Stimulated activated CD4-positive, alpha-beta T cell treated with anti-CD3 and anti-CD28 coated beads, Interleukin-12 subunit alpha, Interleukin-12 subunit beta, amount 100 ng/mL, for 24 hours (primary cell): ENCODE measurements at places on chromosomes 7 and 10.

- DNase-seq: no peak
These were observed 249.8 kb downstream of the PTEN start for GRCh38 chr10:88113232-88113631.

DNA sequence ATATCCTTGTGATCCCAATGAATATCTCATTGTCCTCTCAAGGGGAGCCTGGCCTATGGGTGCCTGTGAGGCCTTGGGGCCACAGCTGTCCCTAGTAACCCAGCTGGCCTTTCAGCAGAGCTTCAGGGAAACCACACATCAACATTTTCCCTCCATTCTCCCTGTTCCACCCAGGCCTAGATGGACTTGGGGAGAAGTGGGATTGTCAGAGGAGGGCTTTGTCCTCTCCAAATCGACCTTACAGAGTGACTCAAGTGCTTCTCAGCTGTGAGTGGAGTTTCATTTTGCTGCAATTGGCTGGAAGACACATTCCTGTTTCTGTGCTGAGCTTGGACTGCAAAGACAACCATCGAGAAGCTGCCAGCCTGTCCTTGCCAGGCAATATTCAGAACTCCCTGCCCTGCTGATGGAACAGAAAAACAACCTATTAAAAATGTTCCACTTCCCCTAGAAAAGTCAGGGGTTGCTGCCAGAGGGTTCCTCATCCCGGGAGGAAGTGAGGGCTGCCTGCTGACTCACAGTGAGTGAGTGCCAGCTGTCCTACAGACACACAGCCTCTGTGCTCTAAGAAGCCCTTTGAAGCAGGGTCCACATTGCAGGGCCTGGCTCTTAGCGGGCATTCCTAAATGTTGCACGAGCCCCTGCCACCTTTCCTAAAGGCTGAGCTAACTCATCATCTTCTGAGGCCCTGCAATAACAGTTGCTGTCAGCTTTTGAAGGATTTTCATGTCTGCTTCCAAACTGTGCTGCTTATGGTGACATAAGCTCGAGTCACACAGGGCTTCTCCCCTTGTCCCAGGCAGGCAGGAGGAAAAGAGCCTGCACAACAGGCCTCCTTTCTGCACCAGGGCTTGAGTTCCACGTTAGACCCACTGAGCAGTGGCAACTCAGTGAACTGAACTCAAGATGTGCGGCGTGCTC is 20.5 kb downstream of the STRA8 start:
- DNase-seq: no peak

- no peak for DNase-seq
These were observed 35.7 kb downstream of the STAMBPL1 start for GRCh38 chr10:88915781-88916180.

GRCh38 chr10:35447693-35448407 is 111.5 kb downstream of the CCNY start:
- DNase-seq: no peak

GRCh38 chr7:21642422-21642821 is 99.6 kb downstream of the DNAH11 start:
- DNase-seq: no peak

GRCh38 chr10:122344741-122345258 is 29.7 kb upstream of the PLEKHA1 start:
- DNase-seq: no peak

DNA sequence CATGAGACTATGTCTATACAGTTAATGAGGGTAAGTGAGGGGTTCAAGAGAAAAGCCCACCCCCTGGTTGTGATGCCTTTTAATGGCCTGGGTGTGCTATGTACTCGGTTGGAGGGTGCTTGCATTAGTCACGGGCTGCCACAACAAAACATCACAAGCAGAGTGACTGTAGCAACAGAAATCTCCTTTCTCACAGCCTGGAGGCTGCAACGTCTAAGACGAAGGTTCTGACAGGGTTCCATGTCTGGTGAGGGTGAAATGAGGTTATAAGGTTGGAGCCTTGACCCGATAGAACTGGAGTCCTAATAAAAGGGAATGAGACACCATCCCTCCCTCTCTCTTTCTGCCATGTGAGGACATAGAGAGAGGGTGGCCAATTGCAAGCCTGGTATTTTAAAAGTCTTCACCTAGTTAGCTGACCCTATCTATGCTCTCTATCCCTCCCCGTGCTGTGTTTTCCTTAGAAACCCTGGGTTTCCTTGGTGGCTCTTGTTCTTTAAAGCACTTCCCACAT is 126.0 kb upstream of the GDF10 start:
- no peak for DNase-seq

GRCh38 chr7:139522830-139523198 is 671 bp upstream of the CLEC2L start:
- no peak for DNase-seq

- DNase-seq: no peak
These were observed 31.0 kb downstream of the PRSS2 start for GRCh38 chr7:142801601-142802295.

DNA sequence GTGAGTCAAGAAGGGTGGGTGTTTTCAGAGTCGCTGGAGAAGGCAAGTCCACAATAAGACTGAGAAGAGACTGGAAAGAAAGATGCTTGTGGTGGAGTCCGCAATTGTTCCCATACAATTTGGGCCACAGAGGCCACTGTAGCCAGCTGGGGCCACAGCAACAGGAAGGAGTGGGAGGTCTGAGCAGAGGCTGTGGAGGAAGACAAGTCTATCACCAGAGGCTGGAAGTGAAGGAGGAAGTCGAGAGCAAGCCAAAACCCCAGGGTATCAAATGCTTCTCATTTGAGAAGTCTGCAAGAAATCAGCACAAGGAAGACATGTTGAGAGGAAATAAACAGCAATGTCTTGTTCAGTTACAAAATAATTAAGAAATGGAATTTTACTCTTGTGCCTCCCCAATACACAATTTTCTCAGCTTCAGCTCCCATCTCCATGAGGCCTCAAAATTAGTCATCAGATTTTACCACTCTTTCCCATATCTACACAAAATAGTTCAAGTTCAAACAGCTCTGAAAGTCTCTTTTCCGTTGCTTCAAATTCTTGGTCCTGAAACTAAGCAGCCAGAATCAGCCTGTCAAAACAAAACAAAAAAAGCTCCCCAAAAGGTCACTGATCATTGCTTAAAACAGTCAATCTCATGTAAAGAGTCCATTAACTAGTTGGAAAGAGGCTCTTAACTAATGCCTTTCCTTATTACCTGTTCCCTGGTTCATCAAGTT is 31.6 kb downstream of the SLC16A12 start:
- DNase-seq: no peak

DNA sequence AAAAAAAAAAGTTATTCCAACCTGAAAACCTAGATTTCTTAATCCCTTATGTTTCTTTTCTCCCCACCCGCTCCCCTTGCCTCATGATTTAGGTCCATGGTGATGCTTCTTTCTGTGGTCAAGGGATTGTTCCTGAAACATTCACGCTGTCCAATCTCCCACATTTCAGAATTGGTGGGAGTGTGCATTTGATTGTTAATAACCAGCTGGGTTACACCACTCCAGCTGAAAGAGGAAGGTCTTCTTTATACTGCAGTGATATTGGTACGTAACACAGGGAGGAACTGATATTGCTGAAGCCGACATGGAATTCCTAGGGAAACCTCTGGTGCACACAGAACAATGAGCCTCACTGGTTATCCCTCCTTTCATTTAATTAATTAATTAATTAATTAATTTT is 22.7 kb downstream of the DHTKD1 start:
- DNase-seq: no peak

GRCh38 chr10:70358446-70358845 is 24.0 kb downstream of the LRRC20 start:
- no peak for DNase-seq

DNA sequence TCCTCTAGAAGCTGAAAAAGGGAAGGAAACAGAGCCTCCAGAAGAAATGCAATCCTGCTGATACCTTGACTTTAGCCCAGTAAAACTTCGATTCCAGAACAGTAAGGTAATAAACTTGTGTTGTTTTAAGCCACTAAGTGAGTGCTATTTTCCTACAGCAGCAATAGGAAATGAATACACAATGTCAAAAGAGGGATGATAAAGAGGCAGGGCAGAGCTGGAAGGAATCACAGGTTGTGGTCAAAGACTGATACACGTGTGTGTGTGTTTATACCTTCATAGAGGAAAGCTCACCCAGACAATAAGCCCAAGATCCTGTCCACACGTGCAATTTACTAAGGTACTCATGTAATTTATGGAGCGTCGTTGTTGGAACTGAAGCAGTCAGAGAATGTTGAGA is 9.5 kb downstream of the ABCB1 start:
- DNase-seq: no peak

- DNase-seq: no peak
These were observed 209.0 kb upstream of the ZMIZ1 start for GRCh38 chr10:78859769-78860168.

GRCh38 chr10:129970465-129971364 is 6.6 kb upstream of the EBF3 start:
- no peak for DNase-seq

- no peak for DNase-seq
These were observed 336.6 kb downstream of the HGF start for GRCh38 chr7:81433206-81433605.

GRCh38 chr10:51270936-51271530 is 196.7 kb downstream of the PRKG1 start:
- no peak for DNase-seq

DNA sequence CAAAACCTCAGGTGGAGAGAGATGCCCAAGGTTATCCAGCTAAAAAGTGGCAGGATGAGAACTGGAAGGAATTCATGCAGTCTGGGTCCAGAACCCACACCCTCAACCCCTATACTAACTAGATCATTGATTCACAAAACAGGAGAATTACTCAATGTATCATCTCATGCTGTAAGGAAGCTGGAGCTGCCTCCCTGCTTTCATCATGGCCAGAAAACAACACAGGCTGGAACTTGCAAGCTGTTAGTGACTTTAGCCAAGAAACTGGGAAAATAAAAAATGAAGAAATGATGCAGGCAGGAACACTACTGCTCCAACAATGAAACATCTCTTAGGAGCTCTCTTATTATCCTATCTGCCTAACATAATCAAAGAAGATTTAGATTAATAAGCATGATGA is 619.8 kb upstream of the CELF2 start:
- no peak for DNase-seq

DNA sequence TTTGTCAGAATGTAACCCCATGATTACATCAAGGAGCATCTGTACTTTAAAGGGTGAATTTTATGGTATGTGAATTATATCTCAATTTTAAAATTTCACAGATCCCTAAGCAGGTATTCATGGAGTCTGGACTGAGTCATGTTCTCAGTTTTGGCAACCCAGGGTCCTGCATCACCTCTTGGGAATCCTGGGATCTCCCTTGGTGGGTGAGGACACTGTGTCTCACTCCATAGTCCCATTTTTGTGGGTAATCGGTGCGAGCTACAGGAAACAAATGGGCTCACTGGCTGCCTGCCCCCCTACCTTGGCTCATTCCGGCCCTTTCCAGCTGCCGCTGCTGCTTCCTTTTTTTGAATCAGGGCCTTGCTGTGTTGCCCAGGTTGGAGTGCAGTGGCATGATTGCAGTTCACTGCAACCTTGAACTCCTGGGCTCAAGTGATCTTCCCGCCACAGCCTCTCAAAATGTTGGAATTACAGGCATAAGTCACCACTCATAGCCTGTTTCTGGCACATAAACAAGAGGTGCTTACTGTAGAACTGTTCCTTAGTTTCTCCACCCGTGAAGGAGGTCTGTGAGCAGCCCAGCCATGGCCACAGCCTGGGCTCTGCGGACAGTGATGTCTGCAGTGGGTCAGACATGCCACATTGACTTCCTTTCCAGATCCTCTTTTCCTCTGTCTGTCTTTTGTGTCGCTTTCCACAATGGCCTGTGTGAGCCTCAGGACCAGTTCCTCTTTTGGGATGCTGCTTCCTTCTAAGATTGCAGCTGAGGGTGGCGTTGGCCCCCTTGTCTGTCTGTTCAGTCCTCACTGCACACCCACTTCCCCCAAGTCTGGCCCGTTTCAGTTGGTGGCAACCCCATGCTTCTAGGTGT is 14.5 kb downstream of the PALD1 start:
- DNase-seq: no peak
